ENCODE measurements at places on chromosomes 6 and 20. TPM values are rescaled to one million over a fixed set of nuclear protein-coding genes. Genes with fewer than 3 reads are reported as not detected.

DNA sequence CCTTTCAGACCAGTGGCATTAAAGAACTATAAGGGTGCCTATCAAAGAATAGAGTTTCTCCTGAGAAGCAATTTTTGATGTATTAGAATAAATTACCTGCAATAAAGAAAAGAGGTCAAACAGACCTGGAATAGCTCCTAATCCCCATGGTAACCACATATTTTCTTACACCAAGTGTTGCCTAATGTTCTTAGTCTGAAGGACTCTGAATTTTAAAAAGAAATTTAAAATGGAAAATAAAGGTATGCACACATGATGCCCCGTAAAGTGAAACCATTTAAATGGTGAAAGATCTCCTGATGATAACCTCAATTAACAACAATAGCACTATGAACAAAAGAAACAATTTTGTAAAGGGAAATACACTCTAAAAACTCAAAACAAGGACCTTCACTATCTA lies 55.1 kb upstream of the LOC128125822 start:
- no peaks in the 10 kb centered on the region for H3K36me3 ChIP-seq
- no peak for DNase-seq
- H3K27ac ChIP-seq: no peak overlapping the region
- H3K4me1 ChIP-seq: no peaks in the 10 kb centered on the region

GRCh38 chr6:162612613-162613012 lies 115.0 kb downstream of the PRKN start:
- no peaks in the 10 kb centered on the region for H3K4me1 ChIP-seq
- DNase-seq: no peak
- H3K27ac ChIP-seq: no peak overlapping the region
- no peaks in the 10 kb centered on the region for H3K27me3 ChIP-seq
- no peaks in the 10 kb centered on the region for H3K36me3 ChIP-seq

DNA sequence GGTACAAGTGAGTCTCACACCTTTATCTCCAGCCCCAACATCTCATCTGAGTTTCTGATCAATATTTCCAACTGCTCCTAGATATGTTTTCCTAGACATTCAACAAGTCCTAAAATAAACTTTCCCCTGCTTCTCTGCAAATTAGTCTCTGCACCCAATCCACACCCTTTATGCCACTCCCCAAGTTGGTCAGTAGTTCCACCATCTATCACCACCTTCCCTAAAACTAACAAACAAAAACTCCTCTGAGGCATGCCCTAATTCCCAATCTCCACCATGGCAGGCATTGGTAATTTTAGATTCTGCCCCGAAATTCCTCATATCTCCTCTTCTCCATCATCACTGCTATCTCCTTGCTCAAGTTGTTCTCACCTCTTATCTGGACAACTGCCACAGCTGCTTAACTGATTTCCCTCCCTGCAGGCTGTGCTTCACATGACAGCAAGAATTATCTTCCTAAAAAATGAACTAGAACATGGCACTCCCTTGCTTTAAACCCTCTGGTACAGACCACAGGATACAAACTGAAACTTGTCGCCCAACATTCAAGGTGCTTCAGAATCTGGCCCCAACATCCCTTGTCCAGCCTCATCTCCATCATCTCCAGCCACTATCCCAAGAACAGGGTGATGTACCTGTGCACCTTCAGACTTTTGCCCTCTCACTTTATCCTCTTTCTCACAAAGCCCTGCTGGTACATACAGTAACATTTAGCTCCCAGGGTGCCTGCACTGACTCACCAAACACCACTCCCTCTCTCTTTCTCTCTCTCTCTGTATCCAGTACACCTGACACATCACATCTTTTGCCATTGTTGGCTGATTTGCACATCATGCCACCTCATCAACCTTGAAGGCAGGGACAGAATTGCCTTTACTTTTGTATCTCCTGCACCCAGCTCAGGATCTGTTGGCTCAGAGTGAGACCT lies 55.5 kb downstream of the ZHX3 start:
- no peaks in the 10 kb centered on the region for H3K36me3 ChIP-seq
- H3K27ac ChIP-seq: no peak overlapping the region
- no peak for DNase-seq
- no peaks in the 10 kb centered on the region for H3K27me3 ChIP-seq
- H3K4me1 ChIP-seq: no peaks in the 10 kb centered on the region

Gene GLP1R
- not detected for total RNA-seq

GRCh38 chr20:277496-277781 lies 13.1 kb downstream of the C20orf96 start:
- H3K36me3 ChIP-seq: no peaks in the 10 kb centered on the region
- H3K4me1 ChIP-seq: no peaks in the 10 kb centered on the region
- no peak overlapping the region for H3K27ac ChIP-seq
- H3K27me3 ChIP-seq: no peaks in the 10 kb centered on the region
- DNase-seq: no peak

- DNase-seq: no peak
- H3K27me3 ChIP-seq: no peaks in the 10 kb centered on the region
- no peaks in the 10 kb centered on the region for H3K4me1 ChIP-seq
- H3K27ac ChIP-seq: no peak overlapping the region
- H3K4me3 ChIP-seq: no peak overlapping the region
These were observed 19.8 kb downstream of the LAMA4 start for GRCh38 chr6:112234601-112235000.

Gene PSORS1C1
- 5.6 TPM for total RNA-seq

DNA sequence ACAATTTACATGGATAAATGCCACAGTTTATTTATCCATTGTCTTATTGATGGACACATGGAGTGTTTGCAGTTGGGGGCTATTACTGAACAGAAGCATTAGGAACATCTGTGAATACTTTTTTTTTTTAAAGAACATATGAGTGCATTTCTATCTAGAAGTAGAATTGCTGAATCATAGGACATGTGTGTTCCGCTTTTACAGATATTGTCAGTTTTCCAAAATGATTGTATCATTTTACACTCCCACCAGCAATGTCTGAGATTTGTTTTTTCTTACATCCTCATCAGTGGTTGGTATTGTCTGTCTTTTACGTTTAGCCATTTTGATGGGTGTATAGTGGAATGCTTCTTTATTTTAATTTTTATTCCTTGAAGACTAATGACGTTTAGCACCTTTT lies 42.0 kb upstream of the ASIP start:
- no peaks in the 10 kb centered on the region for H3K36me3 ChIP-seq
- H3K27me3 ChIP-seq: no peaks in the 10 kb centered on the region
- H3K27ac ChIP-seq: no peak overlapping the region

DNA sequence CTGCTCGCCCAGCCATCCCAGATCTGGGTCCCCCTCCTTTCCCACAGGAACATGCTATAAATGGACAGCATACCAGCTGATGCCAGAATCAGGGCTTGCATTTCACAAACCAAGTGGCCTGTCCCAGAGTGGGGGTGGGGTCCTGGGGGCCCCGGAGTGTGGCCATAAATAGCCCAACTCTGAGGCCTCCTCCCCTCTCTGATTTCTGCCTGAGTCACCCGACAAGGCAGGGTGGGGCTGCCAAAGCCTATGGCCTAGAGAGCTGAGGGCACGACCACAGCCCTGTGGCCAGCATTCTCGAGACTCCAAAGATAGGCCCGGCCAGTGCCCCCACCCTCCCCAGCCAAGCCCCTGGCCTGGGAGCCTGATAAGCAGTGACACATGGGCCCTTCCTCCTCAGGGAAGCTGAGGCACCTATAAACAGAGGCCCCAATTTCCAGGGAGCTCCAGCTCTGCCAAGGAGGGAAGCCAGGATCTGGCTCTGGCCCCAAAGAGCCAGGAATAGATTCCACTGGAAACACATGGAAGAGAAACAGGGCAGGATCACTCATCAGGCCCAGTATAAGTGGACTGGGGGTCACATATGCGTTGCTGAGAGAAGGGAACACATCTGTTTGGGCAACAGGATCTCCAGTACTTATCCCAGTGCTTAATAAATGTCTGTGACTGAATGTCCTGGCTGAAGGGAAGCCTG lies 20.3 kb downstream of the SNTA1 start:
- H3K4me1 ChIP-seq: no peaks in the 10 kb centered on the region
- DNase-seq: peak; percentile 44

- no peaks in the 10 kb centered on the region for H3K36me3 ChIP-seq
- DNase-seq: no peak
- no peaks in the 10 kb centered on the region for H3K4me1 ChIP-seq
- H3K27me3 ChIP-seq: no peaks in the 10 kb centered on the region
- no peak overlapping the region for H3K27ac ChIP-seq
These were observed 60.1 kb downstream of the SLC16A10 start for GRCh38 chr6:111147440-111147839.

- H3K4me3 ChIP-seq: no peak overlapping the region
- no peak overlapping the region for H3K27ac ChIP-seq
- no peaks in the 10 kb centered on the region for H3K27me3 ChIP-seq
- H3K4me1 ChIP-seq: peaks cover 5% of the 10 kb centered on the region
- no peaks in the 10 kb centered on the region for H3K36me3 ChIP-seq
These were observed 79.1 kb downstream of the CD164 start for GRCh38 chr6:109303164-109303563.

Gene TP53INP2
- 60.9 TPM for total RNA-seq

Gene ERVFRD-1
- not detected for total RNA-seq

DNA sequence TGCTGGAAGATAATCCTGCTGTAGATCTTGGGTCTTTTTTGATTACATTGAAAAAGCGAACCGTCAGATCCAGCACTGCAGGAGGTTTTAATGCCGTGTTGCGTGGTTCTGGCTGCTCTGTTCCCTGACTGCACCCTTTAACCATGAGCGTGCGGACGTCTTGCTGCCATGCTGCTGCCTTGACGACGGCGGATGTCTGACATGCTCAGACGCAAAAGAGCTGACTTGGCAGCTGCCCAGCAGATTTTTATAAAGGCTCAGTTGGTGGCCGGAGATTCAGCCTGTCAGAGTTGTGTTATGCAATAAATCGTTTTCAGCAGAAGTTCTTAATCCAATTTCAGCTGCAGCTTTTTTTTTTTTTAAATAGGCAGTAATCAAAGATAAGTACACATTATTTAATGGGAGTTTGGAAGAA lies 119.4 kb downstream of the JARID2 start:
- H3K27ac ChIP-seq: no peak overlapping the region
- H3K27me3 ChIP-seq: no peaks in the 10 kb centered on the region
- H3K4me1 ChIP-seq: peaks cover 13% of the 10 kb centered on the region
- no peak overlapping the region for H3K4me3 ChIP-seq
